ENCODE measurements at places on chromosomes 5 and 9. TPM values are rescaled to one million over a fixed set of nuclear protein-coding genes. Genes with fewer than 3 reads are reported as not detected.

- no peaks in the 10 kb centered on the region for H3K36me3 ChIP-seq
- H3K27me3 ChIP-seq: no peaks in the 10 kb centered on the region
- no peak for DNase-seq
- H3K27ac ChIP-seq: no peak overlapping the region
- H3K4me1 ChIP-seq: no peaks in the 10 kb centered on the region
These were observed 112.0 kb upstream of the IL12B start for GRCh38 chr5:159442206-159442850.

OBP2B gene
- not detected for total RNA-seq

- H3K27ac ChIP-seq: no peak overlapping the region
- no peaks in the 10 kb centered on the region for H3K4me1 ChIP-seq
- H3K4me3 ChIP-seq: no peak overlapping the region
- H3K27me3 ChIP-seq: no peaks in the 10 kb centered on the region
These were observed 6.3 kb downstream of the HNRNPA0 start for GRCh38 chr5:137747848-137748247.

GRCh38 chr9:21715408-21715807, 87.0 kb upstream of the MTAP start:
- H3K4me1 ChIP-seq: no peaks in the 10 kb centered on the region
- no peak overlapping the region for H3K27ac ChIP-seq
- H3K27me3 ChIP-seq: no peaks in the 10 kb centered on the region
- H3K4me3 ChIP-seq: no peak overlapping the region
- no peak for DNase-seq
- H3K36me3 ChIP-seq: no peaks in the 10 kb centered on the region

GRCh38 chr5:65455064-65455463, 26.7 kb downstream of the ADAMTS6 start:
- no peaks in the 10 kb centered on the region for H3K27me3 ChIP-seq
- no peaks in the 10 kb centered on the region for H3K36me3 ChIP-seq
- H3K4me1 ChIP-seq: no peaks in the 10 kb centered on the region
- no peak for DNase-seq
- H3K27ac ChIP-seq: no peak overlapping the region
- H3K4me3 ChIP-seq: no peak overlapping the region
